ENCODE measurements at places on chromosomes 16 and 17. TPM values are rescaled to one million over a fixed set of nuclear protein-coding genes. Genes with fewer than 3 reads are reported as not detected.

Gene CD300H
- polyA plus RNA-seq = not detected

Gene JPH3
- not detected for polyA plus RNA-seq

Gene ZNF668
- polyA plus RNA-seq = 6.0 TPM

Gene RHBDL3
- polyA plus RNA-seq = not detected

Gene ASGR2
- not detected for polyA plus RNA-seq

Gene KRT24
- not detected for polyA plus RNA-seq

Gene NLRC3
- polyA plus RNA-seq = 0.38 TPM

Gene C16orf96
- polyA plus RNA-seq = not detected

Gene TERB1
- not detected for polyA plus RNA-seq

Gene NEUROD2
- not detected for polyA plus RNA-seq

Gene PLLP
- 3.0 TPM for polyA plus RNA-seq

Gene GPR179
- polyA plus RNA-seq = not detected

Gene SMARCE1
- 61.0 TPM for polyA plus RNA-seq

Gene HEATR9
- not detected for polyA plus RNA-seq

Gene AIPL1
- polyA plus RNA-seq = not detected

Gene SOX15
- 0.50 TPM for polyA plus RNA-seq

Gene OR1E1
- polyA plus RNA-seq = not detected

Gene MYH8
- polyA plus RNA-seq = not detected

Gene SPATA33
- polyA plus RNA-seq = 3.0 TPM

Gene TNS4
- polyA plus RNA-seq = 0.05 TPM

Gene CA4
- 0.31 TPM for polyA plus RNA-seq

Gene IRX3
- polyA plus RNA-seq = 0.49 TPM

Gene MARCHF10
- polyA plus RNA-seq = not detected

Gene HOXB13
- 0.18 TPM for polyA plus RNA-seq

Gene SPIRE2
- 2.3 TPM for polyA plus RNA-seq

Gene FAM20A
- polyA plus RNA-seq = 6.0 TPM

Gene KRTAP4-3
- polyA plus RNA-seq = not detected

Gene INCA1
- 1.3 TPM for polyA plus RNA-seq

Gene TTC19
- polyA plus RNA-seq = 18.3 TPM

Gene FBXL19
- polyA plus RNA-seq = 4.3 TPM

Gene HCRT
- not detected for polyA plus RNA-seq

Gene PRR35
- polyA plus RNA-seq = 0.05 TPM

Gene IGFALS
- polyA plus RNA-seq = 0.84 TPM

Gene EME1
- not detected for polyA plus RNA-seq

Gene SLC47A1
- polyA plus RNA-seq = 3.9 TPM

Gene MMP25
- polyA plus RNA-seq = 0.75 TPM

Gene PLA2G10
- not detected for polyA plus RNA-seq

Gene ALDH3A1
- polyA plus RNA-seq = 1.4 TPM

Gene KRT17
- 33.2 TPM for polyA plus RNA-seq

Gene TP53TG3C
- not detected for polyA plus RNA-seq

Gene ARL5C
- not detected for polyA plus RNA-seq

Gene ETV4
- 5.8 TPM for polyA plus RNA-seq

Gene CNEP1R1
- 15.5 TPM for polyA plus RNA-seq

Gene DVL2
- 10.0 TPM for polyA plus RNA-seq

Gene SDR42E2
- polyA plus RNA-seq = 0.10 TPM

Gene TUBG1
- polyA plus RNA-seq = 19.5 TPM

Gene SLFN14
- not detected for polyA plus RNA-seq

Gene COG4
- 18.2 TPM for polyA plus RNA-seq

Gene RGS11
- polyA plus RNA-seq = 5.4 TPM

Gene P2RX5
- polyA plus RNA-seq = 4.9 TPM

Gene KRT13
- 11.4 TPM for polyA plus RNA-seq

Gene CCL2
- 553 TPM for polyA plus RNA-seq

Gene KRTAP1-5
- not detected for polyA plus RNA-seq

Gene CDH11
- 11.9 TPM for polyA plus RNA-seq

Gene AHSP
- polyA plus RNA-seq = not detected

All from aorta (tissue), 5 donors.